Neural progenitor cell (in vitro differentiated cells): ENCODE measurements at places on chromosomes 6 and 20. TPM values are rescaled to one million over a fixed set of nuclear protein-coding genes. Genes with fewer than 3 reads are reported as not detected.

GRCh38 chr20:48166082-48166835 lies 381.0 kb upstream of the SULF2 start:
- H3K36me3 ChIP-seq: no peaks in the 10 kb centered on the region
- no peak overlapping the region for H3K4me3 ChIP-seq
- no peak overlapping the region for H3K27ac ChIP-seq
- DNase-seq: no peak
- no peaks in the 10 kb centered on the region for H3K27me3 ChIP-seq

DNA sequence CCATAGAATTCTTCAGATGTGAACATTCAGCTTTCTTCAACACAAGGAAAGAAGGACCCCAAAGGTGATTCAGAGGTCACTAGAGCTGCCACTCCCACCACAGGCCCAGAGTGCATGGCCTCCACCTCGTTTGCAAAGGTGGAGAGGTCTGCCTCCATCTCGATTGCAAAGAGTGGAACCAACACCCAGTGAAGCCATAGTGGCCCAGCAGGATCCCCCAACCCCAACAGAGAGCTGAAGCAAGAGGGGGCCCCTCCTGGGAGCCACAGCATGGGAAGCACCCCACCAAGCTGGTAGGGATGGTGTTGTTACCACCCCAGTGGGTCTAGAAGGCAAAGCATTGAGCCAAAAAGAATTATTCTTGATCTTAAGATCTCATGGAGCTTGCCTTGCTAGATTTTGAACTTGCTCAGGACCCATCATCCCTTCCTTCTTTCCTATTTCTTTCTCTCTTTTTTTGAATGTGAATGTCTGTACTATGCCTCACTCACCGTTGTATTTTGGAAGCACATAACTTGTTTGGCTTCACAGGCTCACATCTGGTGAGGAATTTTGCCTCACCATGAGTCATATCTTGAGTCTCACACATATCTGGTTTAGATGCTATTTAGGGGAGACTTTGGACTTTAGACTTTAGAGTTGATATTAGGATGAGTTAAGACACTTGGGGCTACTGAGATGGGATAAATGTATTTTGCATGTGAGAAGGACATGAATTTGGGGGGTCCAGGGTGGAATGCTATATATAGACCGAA lies 119.2 kb downstream of the ANKRD60 start:
- no peaks in the 10 kb centered on the region for H3K36me3 ChIP-seq
- no peak overlapping the region for H3K4me3 ChIP-seq
- DNase-seq: no peak
- H3K27me3 ChIP-seq: no peaks in the 10 kb centered on the region

GRCh38 chr6:133964052-133964451 lies 11.0 kb downstream of the TBPL1 start:
- no peak for DNase-seq
- H3K27me3 ChIP-seq: no peaks in the 10 kb centered on the region
- no peak overlapping the region for H3K27ac ChIP-seq
- no peak overlapping the region for H3K4me3 ChIP-seq
- H3K4me1 ChIP-seq: peaks cover 10% of the 10 kb centered on the region
- H3K36me3 ChIP-seq: no peaks in the 10 kb centered on the region

DNA sequence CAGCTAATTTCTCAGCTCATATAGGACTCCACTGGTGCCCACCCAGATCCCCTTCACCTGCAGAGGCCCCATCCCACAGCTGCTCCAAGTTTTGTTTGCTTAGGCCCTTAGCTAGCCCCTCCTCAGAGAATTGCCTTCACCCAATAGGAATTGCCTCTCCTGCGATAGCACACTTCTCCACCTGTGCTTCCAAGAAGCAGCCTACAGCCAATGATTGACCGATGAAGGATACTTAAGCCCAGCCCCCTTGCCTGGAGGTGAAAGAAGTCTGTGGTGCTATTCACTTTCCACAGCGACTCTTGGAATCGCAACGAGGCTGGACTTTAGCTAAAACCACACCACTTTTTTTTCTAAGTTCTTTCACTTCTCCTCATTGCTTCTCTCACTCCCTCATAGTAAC lies 353.2 kb upstream of the BTBD3 start:
- H3K4me1 ChIP-seq: no peaks in the 10 kb centered on the region
- no peak overlapping the region for H3K27ac ChIP-seq
- H3K36me3 ChIP-seq: no peaks in the 10 kb centered on the region
- no peaks in the 10 kb centered on the region for H3K27me3 ChIP-seq
- no peak for DNase-seq

CST3 gene
- 20.8 and 58.0 TPM in 2 replicates for total RNA-seq

DNA sequence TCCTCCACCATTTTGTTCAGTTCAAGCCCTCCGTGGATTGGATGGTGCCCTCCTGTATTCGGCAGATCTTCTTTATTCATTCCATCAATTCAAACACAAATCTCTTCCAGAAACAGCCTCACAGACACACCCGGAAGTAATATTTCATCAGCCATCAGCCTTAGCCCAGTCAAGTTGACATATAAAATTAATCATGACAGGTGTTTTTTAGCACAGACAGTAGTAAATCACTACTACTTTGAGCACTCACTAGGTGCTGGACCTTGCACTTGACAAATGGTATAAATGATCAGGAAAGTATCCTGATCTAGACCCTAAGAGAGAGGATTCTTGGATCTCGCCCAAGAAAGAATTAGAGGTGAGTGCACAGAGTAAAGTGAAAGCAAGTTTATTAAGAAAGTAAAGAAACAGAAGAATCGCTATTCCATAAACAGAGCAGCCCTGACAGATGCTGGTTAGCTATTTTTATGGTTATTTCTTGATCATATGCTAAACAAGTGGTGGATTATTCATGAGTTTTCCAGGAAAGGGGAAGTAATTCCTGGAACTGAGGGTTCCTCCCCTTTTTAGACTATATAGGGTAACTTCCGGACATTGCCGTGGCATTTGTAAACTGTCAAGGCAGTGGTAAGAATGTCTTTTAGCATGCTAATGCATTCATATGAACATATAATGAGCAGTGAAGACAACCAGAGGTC lies 194.6 kb upstream of the LAMP5 start:
- H3K27ac ChIP-seq: no peak overlapping the region
- H3K4me1 ChIP-seq: peaks cover 10% of the 10 kb centered on the region
- H3K4me3 ChIP-seq: no peak overlapping the region
- DNase-seq: no peak
- H3K27me3 ChIP-seq: no peaks in the 10 kb centered on the region

OR2J3 gene
- total RNA-seq: 0.04 TPM in 1 of 2 replicates, not detected in the other

- H3K27ac ChIP-seq: no peak overlapping the region
- peaks cover 30% of the 10 kb centered on the region for H3K4me1 ChIP-seq
- H3K27me3 ChIP-seq: peaks cover 81% of the 10 kb centered on the region
- DNase-seq: peak; percentile 63
- H3K4me3 ChIP-seq: peak overlapping the region; percentile 55
Observed at GRCh38 chr6:166008441-166009369, 158.9 kb downstream of the TBXT start.

BICRAL gene
- total RNA-seq: 8.6 TPM in 2 replicates

- no peaks in the 10 kb centered on the region for H3K4me1 ChIP-seq
- H3K27ac ChIP-seq: no peak overlapping the region
- no peak for DNase-seq
- H3K36me3 ChIP-seq: no peaks in the 10 kb centered on the region
- H3K27me3 ChIP-seq: no peaks in the 10 kb centered on the region
Observed at GRCh38 chr6:41258196-41258493, 28.3 kb downstream of the TREM1 start.

GRCh38 chr6:99362678-99363268 lies 13.3 kb upstream of the FAXC start:
- no peak overlapping the region for H3K27ac ChIP-seq
- no peaks in the 10 kb centered on the region for H3K4me1 ChIP-seq
- no peak overlapping the region for H3K4me3 ChIP-seq

DNA sequence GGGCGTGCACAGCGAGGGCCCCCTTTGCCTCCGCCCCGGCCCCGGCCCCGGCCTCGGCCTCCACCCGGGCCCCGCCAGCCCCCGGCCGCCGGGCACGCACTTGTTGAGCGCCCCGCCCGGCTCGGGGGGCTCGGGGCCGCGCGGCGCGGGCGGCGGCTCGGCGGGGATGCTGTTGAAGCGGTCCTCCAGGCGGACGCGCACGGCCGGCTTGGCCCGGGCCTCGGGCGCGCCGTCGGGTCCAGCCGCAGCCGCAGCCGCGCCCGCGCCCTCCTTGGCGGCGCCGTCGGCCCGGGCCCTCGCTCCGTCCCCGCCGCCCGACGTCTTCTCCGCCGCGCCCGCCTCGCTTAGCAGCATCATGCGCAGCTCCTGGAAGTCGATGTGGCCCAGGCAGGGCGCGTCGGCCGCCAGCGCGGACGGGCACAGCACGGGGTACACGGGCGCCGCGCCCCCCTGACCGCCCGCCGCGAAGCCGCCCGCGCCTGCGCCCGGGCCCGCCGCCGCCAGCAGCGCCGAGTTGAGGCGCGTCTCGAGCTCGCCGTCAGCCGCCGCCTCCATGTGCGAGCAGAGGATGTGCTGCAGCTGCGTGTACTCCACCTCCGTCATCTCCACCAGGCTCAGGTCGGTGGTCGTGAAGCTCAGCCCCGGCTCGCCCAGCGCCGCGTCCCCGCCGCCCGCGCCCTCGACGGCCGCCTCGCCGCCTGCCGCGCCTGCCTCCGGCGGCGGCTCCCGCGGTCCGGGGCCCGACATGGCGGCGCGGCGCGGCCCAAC lies 514 bp downstream of the TCFL5 start:
- no peak overlapping the region for H3K27ac ChIP-seq
- DNase-seq: peak; percentile 65
- peaks cover 11% of the 10 kb centered on the region for H3K27me3 ChIP-seq
- H3K4me1 ChIP-seq: peaks cover 20% of the 10 kb centered on the region
- H3K36me3 ChIP-seq: no peaks in the 10 kb centered on the region

DNA sequence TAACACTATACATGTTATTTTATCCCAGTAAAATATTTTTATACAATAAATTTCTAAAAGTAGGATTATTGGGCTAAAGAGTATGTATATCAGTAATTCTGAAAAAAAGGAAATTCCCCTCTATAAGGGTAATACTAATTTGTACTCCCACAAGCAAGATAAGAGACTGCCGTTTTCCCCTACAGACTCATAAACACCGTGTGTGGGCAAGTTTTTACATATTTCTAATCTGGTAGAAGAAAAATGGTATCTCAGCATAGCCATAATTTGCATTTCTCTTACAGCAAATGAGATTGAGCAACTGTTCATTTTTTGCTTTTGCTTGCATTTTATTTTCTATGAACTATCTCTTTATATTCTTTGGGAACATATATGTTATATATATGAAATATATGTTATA lies 26.0 kb upstream of the MYMX start:
- H3K36me3 ChIP-seq: no peaks in the 10 kb centered on the region
- no peaks in the 10 kb centered on the region for H3K27me3 ChIP-seq
- H3K4me1 ChIP-seq: peaks cover 24% of the 10 kb centered on the region
- H3K27ac ChIP-seq: no peak overlapping the region

DNA sequence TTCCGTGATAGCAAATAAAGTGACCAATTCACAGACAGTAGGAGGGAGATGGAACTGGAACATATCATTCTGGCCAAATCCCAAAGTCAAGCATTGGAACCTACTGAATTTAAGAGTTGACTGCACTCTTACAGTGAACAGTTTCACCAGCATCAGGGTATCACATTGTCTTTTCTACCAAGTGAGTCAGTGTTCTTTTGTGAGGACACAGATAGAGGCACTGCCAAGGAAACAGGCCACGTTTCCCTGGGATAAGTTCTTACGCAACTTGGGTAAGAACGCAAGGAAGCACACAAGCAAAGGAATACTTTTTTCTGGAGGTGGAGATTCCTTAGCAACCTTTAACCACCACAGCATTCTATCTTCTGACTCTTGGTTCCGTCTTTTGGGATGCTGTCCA lies 28.6 kb upstream of the ENPP5 start:
- no peak overlapping the region for H3K27ac ChIP-seq
- no peak overlapping the region for H3K4me3 ChIP-seq
- no peaks in the 10 kb centered on the region for H3K36me3 ChIP-seq
- no peaks in the 10 kb centered on the region for H3K27me3 ChIP-seq
- no peak for DNase-seq

GRCh38 chr6:155253337-155253736 lies 10.5 kb upstream of the CLDN20 start:
- H3K27ac ChIP-seq: peak overlapping the region; percentile 74
- H3K4me1 ChIP-seq: peaks cover 11% of the 10 kb centered on the region
- peaks cover 6% of the 10 kb centered on the region for H3K36me3 ChIP-seq
- H3K4me3 ChIP-seq: no peak overlapping the region
- no peak for DNase-seq

DNA sequence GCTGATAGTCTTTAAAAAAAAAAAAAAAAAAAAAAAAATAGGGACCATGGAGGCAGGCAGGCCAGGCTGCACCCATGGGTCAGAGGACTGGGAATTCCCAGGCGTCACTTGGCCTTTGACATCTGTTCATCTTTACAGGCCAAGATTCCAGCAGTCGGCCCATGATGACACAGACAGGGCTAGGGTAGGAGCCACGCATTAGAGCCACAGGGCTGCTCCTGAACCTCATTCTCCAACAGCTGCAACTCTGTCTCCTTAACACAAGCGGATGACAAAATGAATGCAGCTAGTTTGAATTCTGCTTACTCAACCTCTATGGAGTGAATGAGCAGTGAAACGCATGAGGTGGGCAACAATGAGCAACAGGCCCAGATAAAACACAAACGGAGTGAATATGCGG lies 126.4 kb downstream of the LY86 start:
- peaks cover 9% of the 10 kb centered on the region for H3K4me1 ChIP-seq
- H3K4me3 ChIP-seq: no peak overlapping the region
- no peak overlapping the region for H3K27ac ChIP-seq
- no peak for DNase-seq
- no peaks in the 10 kb centered on the region for H3K27me3 ChIP-seq

NECAB3 gene
- total RNA-seq: 19.2 and 40.2 TPM in 2 replicates

DUSP22 gene
- total RNA-seq: 40.0 and 51.3 TPM in 2 replicates

TFAP2A gene
- 0.39 and 0.65 TPM in 2 replicates for total RNA-seq

- H3K4me3 ChIP-seq: peak overlapping the region; percentile 56
- H3K27ac ChIP-seq: no peak overlapping the region
- no peaks in the 10 kb centered on the region for H3K36me3 ChIP-seq
- H3K27me3 ChIP-seq: peaks cover 91% of the 10 kb centered on the region
Observed at GRCh38 chr6:85449388-85449817, 480 bp upstream of the NT5E start.

GRCh38 chr6:16472349-16473069 lies 234.1 kb downstream of the GMPR start:
- no peak overlapping the region for H3K4me3 ChIP-seq
- no peak for DNase-seq
- H3K27ac ChIP-seq: no peak overlapping the region
- no peaks in the 10 kb centered on the region for H3K4me1 ChIP-seq
- no peaks in the 10 kb centered on the region for H3K27me3 ChIP-seq

DNA sequence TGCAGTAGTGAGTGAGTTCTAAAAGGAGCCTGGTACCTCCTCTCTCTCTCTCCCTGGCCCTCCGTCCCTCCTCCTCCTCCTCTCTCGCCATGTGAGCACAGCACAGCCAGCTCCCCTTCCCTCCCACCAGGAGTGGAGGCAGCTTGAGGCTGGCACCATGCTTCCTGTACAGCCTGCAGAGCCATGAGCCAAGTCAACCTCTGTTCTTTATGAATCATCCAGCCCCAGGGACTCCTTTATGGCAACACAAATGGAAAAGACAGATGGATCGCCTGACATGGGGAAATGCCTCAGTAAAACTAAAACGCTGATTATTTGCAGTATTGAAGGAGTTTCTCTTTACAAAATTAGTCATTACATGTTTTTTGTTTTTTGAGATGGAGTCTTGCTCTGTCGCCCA lies 233.7 kb upstream of the ARID1B start:
- H3K4me3 ChIP-seq: no peak overlapping the region
- no peaks in the 10 kb centered on the region for H3K27me3 ChIP-seq
- no peak overlapping the region for H3K27ac ChIP-seq
- H3K36me3 ChIP-seq: no peaks in the 10 kb centered on the region
- no peak for DNase-seq
- H3K4me1 ChIP-seq: no peaks in the 10 kb centered on the region

- no peaks in the 10 kb centered on the region for H3K36me3 ChIP-seq
- H3K27ac ChIP-seq: no peak overlapping the region
- H3K4me1 ChIP-seq: no peaks in the 10 kb centered on the region
- H3K4me3 ChIP-seq: no peak overlapping the region
- no peaks in the 10 kb centered on the region for H3K27me3 ChIP-seq
- no peak for DNase-seq
Observed at GRCh38 chr6:100152201-100152600, 158.2 kb upstream of the MCHR2 start.
